ENCODE measurements at places on chromosomes 4 and X. TPM values are rescaled to one million over a fixed set of nuclear protein-coding genes. Genes with fewer than 3 reads are reported as not detected.

Gene CT45A10
- not detected for total RNA-seq

Gene GYPE
- total RNA-seq: not detected

Gene BBS12
- 4.5 TPM for total RNA-seq

Gene BCOR
- total RNA-seq: 9.0 TPM

Gene USP17L5
- total RNA-seq: not detected

Gene SLC9A6
- total RNA-seq: 12.8 TPM

Gene CT47A7
- not detected for total RNA-seq

Gene SLC4A4
- 3.7 TPM for total RNA-seq

Gene DCK
- total RNA-seq: 10.8 TPM

Gene LGI2
- 0.27 TPM for total RNA-seq

Gene XPNPEP2
- total RNA-seq: not detected
